ENCODE measurements at places on chromosomes 2 and 18. TPM values are rescaled to one million over a fixed set of nuclear protein-coding genes. Genes with fewer than 3 reads are reported as not detected.

KLHL29 gene
- 4.9 TPM for polyA plus RNA-seq

C18orf32 gene
- polyA plus RNA-seq, result 47.6 TPM

SLC11A1 gene
- not detected for polyA plus RNA-seq

DCDC2C gene
- not detected for polyA plus RNA-seq

ELOA2 gene
- polyA plus RNA-seq, result not detected

AOX1 gene
- polyA plus RNA-seq, result 7.9 TPM

GRP gene
- not detected for polyA plus RNA-seq

KRTCAP3 gene
- 0.60 TPM for polyA plus RNA-seq

HJURP gene
- 12.2 TPM for polyA plus RNA-seq

UNC80 gene
- polyA plus RNA-seq, result not detected

CBLN2 gene
- 0.02 TPM for polyA plus RNA-seq

ANKRD36C gene
- polyA plus RNA-seq, result 4.8 TPM

RAPH1 gene
- polyA plus RNA-seq, result 6.0 TPM

IL1R2 gene
- 0.35 TPM for polyA plus RNA-seq
